Activated T-cell treated with anti-CD3 and anti-CD28 coated beads, Interleukin-2, amount 50 U/mL, for 1 hour (primary cell): ENCODE measurements at places on chromosomes 7 and 10.

- DNase-seq: no peak
These were observed 35.0 kb upstream of the DGKB start for GRCh38 chr7:14937581-14937980.

DNA sequence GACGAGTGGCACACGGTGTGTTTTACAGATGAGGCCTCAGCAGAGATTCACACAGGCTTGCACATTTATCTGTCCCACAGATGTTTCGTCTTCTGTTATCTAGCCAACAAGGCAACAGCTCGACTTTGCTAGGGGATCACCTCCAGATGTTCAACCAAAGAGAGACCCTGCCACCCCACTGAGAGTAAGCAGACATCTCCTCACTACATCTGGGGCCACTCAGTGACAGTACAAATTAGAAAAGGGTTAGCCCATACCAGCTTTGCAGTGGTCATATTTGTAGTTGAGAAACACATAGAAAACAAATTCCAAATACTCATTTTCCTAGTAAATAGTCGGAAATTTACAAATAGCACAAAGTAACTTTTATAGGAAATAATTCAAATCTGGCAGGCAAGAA, 164.2 kb downstream of the HDAC9 start:
- no peak for DNase-seq

GRCh38 chr7:155229548-155230168, 68.0 kb upstream of the INSIG1 start:
- no peak for DNase-seq

DNA sequence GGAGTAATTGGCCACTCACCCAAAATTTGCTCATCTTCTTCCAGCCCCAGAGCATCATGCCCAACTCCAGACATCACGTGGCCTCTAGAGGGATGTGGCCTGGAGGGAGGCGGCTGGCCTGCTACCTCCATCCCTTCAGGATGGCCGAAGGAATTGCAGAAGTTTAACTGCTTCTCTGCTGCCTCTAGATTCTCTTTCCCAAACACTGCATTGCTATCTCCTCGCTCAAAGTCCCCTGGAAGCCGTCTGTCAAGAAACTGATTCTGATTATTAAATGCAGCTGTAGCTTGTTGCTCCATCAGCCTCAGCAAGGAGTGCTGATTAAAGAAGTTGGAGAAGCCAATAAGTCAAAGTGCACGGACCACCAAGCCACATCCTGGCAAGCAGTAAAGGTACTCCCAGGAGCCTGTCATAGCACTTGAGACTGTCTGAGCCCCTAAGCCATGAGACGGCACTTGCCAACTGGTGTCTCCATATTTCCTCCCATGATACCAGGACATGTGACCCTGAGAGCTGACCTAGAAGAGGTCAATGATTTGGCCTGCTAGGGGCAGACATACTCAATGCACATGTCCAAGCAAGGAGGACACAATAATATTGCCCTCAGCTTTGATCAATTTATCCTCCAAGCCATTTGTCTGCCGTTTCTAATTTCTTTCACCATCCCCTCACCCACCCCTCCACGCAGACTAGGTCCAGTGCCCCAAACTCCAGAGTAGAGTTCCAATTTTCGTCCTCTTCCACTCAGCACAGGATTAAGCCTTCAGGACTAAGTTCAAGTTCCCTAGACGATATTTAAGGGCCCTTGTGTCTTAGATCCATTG, 84.2 kb downstream of the TBXAS1 start:
- no peak for DNase-seq

- DNase-seq: no peak
These were observed 712.1 kb downstream of the PHTF2 start for GRCh38 chr7:78510580-78511188.

- DNase-seq: no peak
These were observed 10.0 kb upstream of the PRPS1L1 start for GRCh38 chr7:18037609-18038008.

- no peak for DNase-seq
These were observed 48.7 kb downstream of the UPF2 start for GRCh38 chr10:11993834-11994468.

DNA sequence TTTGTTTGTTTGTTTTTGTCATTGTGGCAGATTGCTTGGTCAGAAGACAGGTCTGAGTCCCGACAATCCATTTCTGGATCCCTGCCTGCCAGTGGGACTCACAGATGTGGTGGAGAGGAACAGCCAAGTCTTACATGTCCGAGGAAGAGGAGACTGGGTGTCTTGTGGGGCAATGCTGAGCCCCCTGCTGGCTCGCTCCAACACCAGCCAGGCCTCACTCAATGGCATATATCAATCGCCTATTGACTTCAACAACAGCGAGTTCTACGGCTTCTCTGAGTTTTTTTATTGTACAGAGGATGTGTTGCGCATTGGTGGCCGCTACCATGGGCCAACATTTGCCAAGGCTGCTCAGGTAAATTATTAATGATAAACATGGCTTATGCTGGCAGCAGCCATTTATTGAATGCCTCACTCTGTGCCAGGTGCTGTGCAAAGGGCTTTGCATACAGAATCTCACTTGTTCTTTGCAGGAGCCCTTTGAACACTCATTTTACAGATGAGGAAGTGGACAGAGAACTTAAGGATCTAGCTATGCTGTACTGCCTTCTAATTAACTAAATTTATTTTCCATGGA, 33.3 kb downstream of the COX15 start:
- DNase-seq: no peak

- no peak for DNase-seq
These were observed 9.1 kb downstream of the DYNC2I1 start for GRCh38 chr7:158865462-158865922.

- no peak for DNase-seq
These were observed 89.2 kb downstream of the ADCY1 start for GRCh38 chr7:45663167-45663921.

- no peak for DNase-seq
These were observed 849.8 kb upstream of the SORCS1 start for GRCh38 chr10:108014145-108014901.

DNA sequence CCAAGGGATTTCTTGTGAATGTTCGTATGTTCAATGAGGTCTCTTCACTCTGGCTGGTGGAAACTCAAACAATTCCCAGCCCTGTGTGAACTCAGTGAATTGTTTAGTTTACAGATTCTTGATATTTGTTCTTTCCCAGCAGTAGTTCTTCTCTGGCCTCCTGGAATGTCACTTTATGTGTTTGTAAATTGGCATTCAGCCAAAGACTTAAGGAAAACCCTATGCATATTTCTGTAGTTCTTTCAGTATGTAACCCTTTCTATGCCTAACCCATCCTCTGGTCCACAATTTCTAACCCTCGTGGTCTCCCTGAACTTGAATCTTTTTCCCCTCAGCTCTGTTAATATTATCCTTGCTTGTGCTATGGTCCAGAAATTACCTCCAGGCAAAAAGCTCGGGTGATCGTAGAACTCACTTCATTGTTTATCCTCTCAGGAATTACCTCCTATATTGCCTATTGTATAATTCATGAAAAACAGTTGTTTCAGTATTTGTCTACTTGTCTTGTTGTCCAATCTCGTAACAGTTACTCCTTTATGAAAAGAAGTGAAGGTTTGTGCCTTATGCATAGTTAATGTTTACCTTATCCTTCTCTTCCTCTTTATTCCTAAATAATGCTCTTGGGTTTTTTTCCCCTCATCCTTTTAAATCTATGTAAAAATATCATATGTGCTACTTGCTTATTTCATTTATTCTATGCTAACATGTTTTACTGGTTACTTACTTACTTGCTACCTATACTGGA, 23.7 kb upstream of the AGR3 start:
- DNase-seq: no peak

DNA sequence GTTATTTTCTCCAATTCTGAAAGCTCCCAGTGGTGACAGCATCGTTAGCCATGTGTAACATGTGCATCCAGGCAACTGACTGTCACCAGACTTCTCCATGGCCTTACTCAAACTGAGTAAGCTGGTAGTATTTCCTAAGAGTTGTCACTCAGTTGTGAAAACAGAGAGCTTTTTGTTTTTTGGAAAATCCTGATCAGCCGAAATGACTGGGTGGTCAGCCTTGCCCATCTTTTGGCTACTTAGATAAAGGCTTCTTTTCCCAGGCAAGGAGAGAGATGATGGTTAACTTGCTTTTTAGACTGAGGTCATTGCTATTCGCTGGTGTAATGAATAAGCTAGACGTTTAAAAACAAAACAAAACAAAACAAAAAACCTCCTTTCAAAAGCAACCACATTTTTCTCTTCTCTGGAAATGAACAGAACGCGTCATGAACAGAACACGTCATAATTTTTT, 159.5 kb upstream of the KLF14 start:
- DNase-seq: no peak

GRCh38 chr7:52962402-52963076, 72.9 kb upstream of the POM121L12 start:
- DNase-seq: no peak

DNA sequence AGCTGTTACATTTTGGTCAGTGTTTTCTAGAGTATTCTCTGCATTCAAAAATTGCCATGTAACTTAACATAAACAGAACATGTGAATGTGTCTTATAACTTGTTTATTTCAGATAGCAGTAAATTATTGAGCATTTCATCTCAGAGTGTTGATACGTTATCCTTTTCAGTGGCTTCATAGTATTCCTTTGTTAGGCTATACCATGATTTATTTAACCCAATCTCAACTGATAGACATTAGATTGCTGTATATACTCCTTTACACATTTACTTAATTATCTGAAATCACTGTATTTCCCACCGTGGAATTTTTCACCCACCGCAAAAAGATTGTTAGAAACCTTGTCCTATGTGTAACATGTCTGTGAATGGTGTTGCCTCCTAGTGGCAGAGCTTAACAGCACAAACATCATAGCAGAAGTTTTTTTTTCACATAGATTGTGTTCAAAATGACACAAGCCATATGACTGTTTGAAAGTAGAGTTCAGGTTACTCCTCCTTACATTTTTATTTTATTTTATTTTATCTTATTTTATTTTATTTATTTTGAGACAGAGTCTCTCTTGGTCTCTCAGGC, 21.4 kb downstream of the SLF2 start:
- DNase-seq: no peak

- no peak for DNase-seq
These were observed 247.3 kb upstream of the LRRTM3 start for GRCh38 chr10:66678521-66678920.

DNA sequence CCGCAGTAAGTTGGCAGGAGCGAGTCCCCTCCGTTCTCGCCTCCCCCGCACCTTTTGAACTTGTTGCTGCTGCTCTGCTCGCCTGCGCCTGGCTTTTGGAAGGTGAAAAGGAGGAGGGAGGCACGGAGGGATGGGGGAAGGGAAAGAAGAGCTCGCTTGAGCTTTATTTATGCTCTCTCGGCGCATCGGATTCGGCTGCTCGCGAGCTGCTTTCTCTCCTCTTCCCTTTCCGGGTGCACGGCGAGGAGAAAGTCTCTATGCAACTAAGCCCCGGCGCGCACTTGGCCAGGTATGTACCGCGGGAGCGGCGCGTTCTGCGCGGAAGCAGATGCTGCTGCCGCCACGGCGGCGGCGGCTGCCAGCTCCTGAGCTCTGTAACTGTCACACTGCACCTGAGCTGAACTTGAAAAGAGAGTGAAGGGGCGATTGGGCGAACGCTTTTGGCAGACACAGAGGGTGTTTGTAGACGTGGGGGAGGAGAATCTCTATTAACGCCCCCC, 551 bp downstream of the KCND2 start:
- DNase-seq: no peak

GRCh38 chr10:130547368-130547767, 411.2 kb downstream of the GLRX3 start:
- DNase-seq: no peak

DNA sequence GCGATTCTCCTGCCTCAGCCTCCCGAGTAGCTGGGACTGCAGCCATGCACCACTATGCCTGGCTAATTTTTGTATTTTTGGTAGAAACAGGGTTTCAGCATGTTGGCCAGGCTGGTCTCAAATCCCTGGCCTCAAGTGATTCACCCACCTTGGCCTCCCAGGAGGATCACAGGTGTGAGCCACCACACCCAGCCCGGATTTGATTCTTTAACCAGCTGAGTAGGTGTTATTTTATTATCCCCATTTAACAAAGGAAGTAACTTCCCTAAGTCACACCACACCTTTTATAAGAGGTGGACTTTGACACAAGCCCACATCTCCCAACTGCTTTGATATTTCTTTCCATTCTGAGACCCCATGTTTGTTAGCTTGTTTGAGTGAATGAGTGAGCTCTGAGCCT, 25.0 kb downstream of the SLC25A28 start:
- DNase-seq: no peak

GRCh38 chr7:51243631-51244030, 73.0 kb downstream of the COBL start:
- DNase-seq: no peak

- no peak for DNase-seq
These were observed 386.4 kb downstream of the ETV1 start for GRCh38 chr7:13603016-13603415.

- no peak for DNase-seq
These were observed 596.6 kb downstream of the GRM8 start for GRCh38 chr7:126656165-126656564.

DNA sequence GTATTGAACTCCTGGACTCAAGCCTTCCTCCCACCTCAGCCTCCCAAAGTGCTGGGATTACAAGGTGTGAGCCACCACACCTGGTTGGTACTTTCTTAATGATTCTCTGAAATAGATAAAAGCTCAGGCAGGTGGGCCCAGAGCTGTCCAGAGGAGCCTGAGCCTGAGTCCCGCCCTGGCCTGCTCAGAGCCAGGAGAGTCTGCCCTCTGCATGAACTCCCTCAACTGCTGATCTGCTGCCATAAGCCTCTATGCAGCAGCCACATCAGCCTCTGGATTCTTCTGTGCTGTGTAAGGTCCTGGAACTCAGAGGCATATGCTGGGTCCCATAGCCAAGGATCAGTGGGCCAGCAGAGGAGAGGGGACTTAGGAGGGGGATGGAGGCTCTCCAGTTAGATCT, 23.1 kb upstream of the DDIT4 start:
- DNase-seq: no peak

DNA sequence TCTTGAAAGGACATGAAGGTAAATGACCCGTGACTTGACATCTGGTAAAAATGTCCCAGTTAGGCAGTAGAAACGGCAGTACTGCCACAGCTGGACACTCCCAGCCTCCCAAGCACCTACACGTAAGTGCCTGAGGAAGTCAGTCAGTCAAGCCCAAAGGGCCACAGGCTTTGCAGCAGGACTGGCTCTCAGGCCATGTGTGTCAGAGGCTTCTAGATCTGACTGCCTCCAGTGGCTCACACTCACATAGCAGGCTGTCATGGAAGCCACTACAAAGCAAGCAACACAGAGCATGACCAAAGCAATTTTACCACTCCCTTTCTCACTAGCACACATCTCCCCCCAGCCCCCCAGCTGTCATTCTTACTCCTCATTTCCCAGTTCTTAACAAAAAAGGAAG, 17.8 kb upstream of the CCNJ start:
- no peak for DNase-seq
